Adrenal gland (tissue), 19 donors: ENCODE measurements at places on chromosomes 13 and 19. TPM values are rescaled to one million over a fixed set of nuclear protein-coding genes. Genes with fewer than 3 reads are reported as not detected.

The SYDE1 gene
- polyA plus RNA-seq: 2.5 TPM

The LRFN3 gene
- 8.4 TPM for polyA plus RNA-seq

The ELOF1 gene
- polyA plus RNA-seq: 127 TPM

The IRS2 gene
- polyA plus RNA-seq: 12.8 TPM

The GRWD1 gene
- polyA plus RNA-seq: 15.7 TPM

The JAK3 gene
- 6.9 TPM for polyA plus RNA-seq

The PRSS57 gene
- 0.13 TPM for polyA plus RNA-seq

- DNase-seq: no peak
- peak overlapping the region; percentile 18 for H3K27ac ChIP-seq
- H3K4me3 ChIP-seq: no peak overlapping the region
- no peaks in the 10 kb centered on the region for H3K27me3 ChIP-seq
- H3K36me3 ChIP-seq: no peaks in the 10 kb centered on the region
Observed at GRCh38 chr13:51643105-51643881, 59.0 kb downstream of the WDFY2 start.

DNA sequence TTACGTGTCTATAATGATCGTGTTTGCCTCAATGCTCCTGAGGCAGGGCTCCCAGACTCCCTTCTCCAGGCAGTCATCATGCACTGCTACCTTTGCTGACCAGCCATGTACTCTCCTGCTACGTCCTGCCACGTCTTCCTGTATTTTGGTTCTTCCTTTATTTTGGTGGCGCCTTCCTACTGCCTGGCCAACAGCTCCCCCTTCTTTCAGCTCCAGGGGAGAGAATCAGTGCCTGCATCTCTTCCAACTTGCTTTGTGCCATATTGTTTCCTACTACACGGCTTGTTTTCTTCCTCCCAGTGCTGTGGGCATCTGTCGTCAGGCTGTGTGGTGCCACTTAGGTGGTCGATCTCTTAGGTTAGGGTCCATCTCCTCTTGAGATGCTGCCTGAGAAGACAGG, 96.2 kb downstream of the FGF9 start:
- H3K27me3 ChIP-seq: no peaks in the 10 kb centered on the region
- DNase-seq: no peak
- no peaks in the 10 kb centered on the region for H3K36me3 ChIP-seq
- no peaks in the 10 kb centered on the region for H3K4me1 ChIP-seq

DNA sequence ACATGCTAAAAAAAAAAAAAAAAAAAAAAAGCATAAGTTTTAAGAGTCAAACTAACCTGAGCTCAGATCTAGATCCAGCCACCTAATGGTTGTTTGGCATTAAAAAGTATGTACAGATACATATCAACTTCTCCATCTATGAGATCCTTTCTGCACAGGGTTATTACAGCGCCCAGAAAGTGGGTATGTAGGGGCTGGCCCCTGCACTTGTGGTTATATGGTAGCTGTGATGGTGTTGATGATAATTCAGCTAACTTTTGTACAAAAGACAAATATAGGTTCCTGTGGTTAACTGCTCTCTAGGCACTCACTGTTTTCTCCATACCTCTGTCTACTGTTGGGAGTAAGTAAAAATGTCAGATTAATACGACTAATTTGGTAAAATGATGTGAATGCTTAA, 81.7 kb downstream of the TNFRSF19 start:
- no peak overlapping the region for H3K4me3 ChIP-seq
- H3K4me1 ChIP-seq: no peaks in the 10 kb centered on the region
- no peak for DNase-seq
- H3K27ac ChIP-seq: no peak overlapping the region
- no peaks in the 10 kb centered on the region for H3K27me3 ChIP-seq

GRCh38 chr13:90445179-90445578, 902.3 kb upstream of the MIR17HG start:
- no peaks in the 10 kb centered on the region for H3K4me1 ChIP-seq
- H3K27me3 ChIP-seq: no peaks in the 10 kb centered on the region
- H3K36me3 ChIP-seq: no peaks in the 10 kb centered on the region
- H3K4me3 ChIP-seq: no peak overlapping the region
- peak; percentile 61 for DNase-seq
- no peak overlapping the region for H3K27ac ChIP-seq

DNA sequence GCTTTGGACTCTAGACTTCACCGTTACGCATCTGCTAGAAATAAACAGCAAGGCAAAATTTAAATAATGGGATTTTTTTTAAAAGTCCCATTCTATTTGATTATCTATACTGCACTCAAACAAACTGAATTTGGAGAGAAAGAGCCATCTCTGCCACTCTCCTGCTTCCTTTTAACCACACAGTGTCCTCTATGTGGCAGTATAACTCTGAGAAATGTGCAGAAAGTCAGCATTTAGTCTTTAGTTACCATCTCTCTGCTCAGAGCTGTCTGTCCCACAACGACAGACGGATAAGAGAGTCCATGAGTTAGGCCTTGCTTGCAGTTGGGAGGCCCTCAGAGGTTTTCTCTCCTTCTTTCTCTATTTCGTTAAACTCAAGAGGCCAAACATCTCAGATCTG, 21.2 kb downstream of the CCNA1 start:
- DNase-seq: no peak
- H3K4me1 ChIP-seq: no peaks in the 10 kb centered on the region
- H3K4me3 ChIP-seq: no peak overlapping the region
- no peaks in the 10 kb centered on the region for H3K27me3 ChIP-seq

- H3K4me3 ChIP-seq: no peak overlapping the region
- DNase-seq: no peak
- H3K27ac ChIP-seq: no peak overlapping the region
- H3K36me3 ChIP-seq: no peaks in the 10 kb centered on the region
- H3K4me1 ChIP-seq: no peaks in the 10 kb centered on the region
Observed at GRCh38 chr13:40336228-40337221, 329.9 kb downstream of the FOXO1 start.

DNA sequence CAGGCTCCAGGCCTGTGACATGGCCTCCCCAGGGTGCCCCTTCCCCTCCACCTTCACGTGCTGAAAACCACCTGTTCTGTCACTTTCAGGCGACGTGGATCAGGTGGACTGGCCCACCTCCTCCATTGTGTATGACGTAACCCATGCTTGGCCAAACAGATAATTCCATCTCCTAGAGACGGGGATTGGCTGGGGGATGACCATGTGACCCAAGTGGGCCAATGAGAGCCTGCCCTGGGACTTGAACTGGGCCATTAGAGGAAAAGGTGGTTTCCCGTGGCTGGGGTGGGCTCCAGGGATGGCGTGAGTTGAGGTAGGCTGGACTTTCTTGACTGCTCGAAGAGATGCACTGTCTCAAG, 3.6 kb upstream of the ADAMTSL5 start:
- H3K4me1 ChIP-seq: peaks cover 4% of the 10 kb centered on the region
- H3K4me3 ChIP-seq: no peak overlapping the region
- no peak overlapping the region for H3K27ac ChIP-seq
- DNase-seq: no peak
- H3K27me3 ChIP-seq: peaks cover 22% of the 10 kb centered on the region

DNA sequence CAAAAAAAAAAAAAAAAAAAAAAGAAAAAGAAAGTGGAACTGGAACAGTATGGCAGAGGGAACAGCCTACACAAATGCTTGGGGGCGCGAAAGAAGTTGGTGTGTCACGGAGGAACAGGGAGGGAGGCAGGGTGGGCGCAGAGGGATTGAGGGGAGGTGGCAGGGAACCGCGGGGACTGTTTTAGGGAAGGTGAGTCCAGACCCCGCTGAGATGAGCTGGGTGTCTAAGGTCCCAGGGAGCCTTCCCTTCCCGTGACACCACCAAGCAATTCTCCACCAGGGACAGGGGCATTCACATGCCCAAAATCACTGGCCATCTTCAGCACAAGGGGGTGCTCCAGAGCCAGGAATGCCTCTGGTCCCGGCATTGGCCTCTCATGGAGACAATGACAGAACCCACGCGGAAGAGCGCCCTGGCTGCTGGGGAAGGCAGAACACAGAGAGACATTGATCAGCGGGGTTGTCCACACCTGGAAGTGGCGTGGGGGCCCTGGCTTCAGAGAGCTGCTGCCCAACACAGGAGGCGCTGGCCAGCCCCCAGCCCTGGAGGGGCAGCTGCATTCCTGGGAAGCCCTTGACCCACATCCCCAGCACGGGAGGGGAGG, 6.9 kb downstream of the PEAK3 start:
- peaks cover 24% of the 10 kb centered on the region for H3K36me3 ChIP-seq
- no peak overlapping the region for H3K27ac ChIP-seq
- H3K4me1 ChIP-seq: peaks cover 50% of the 10 kb centered on the region
- peak; percentile 83 for DNase-seq
- H3K27me3 ChIP-seq: no peaks in the 10 kb centered on the region

DNA sequence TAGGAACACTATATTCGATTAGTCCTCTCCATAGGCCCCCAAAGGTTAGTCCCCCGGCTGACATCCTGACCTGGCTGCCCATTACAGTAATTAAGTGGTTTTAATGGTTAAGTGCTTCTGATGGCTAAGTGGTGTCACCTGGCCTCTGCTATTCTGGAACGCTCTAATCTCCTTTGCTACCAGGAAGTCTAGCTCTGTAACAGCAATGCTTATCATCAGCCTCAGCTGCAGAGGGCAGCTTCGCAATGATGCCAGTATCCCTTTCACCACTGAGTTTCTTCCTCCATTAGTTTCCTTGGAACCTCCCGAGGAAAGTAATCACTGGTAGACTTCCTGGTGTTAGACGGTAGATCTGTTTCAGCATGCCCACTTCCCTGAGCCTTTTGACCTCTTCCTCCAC, 8.6 kb upstream of the RNF6 start:
- H3K4me3 ChIP-seq: no peak overlapping the region
- no peak overlapping the region for H3K27ac ChIP-seq
- no peak for DNase-seq
- no peaks in the 10 kb centered on the region for H3K27me3 ChIP-seq

DNA sequence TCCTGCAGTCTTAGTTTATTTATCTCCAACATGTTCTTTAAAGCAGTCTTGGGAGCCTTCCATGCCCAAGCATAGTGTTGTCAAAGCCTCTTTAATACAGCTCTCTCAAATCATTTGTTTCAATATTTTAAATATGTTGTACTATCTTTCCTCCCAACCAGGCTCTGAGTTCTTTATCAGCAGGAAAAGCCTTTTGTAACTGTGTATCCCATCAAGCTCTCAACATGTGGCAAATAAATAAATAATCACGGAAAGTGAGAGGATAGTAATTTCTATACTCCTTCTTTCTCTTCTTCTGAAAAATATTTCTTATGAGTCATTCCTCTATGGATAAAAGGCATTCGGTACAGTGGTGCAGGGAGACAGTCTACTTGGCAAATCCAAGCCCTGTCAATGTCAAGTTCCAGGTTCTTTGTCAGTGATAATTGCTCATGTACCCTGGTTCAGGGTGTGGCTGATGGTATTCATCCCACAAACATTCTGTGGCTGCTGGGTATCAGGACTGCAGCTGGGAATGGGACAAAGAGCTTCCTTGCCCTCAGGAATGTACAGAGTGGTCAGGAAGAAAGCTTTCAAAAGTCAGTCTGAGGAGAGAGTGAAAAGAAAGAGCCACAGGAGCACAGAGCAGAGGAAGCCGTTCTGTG, 384.3 kb downstream of the EFNB2 start:
- H3K27me3 ChIP-seq: no peaks in the 10 kb centered on the region
- H3K36me3 ChIP-seq: no peaks in the 10 kb centered on the region
- no peak overlapping the region for H3K27ac ChIP-seq
- no peak for DNase-seq

GRCh38 chr13:113864273-113864890, 506 bp upstream of the GAS6 start:
- no peaks in the 10 kb centered on the region for H3K36me3 ChIP-seq
- peaks cover 6% of the 10 kb centered on the region for H3K4me1 ChIP-seq
- H3K27me3 ChIP-seq: no peaks in the 10 kb centered on the region

GRCh38 chr13:102203718-102204117, 198.1 kb downstream of the FGF14 start:
- no peak overlapping the region for H3K27ac ChIP-seq
- no peaks in the 10 kb centered on the region for H3K4me1 ChIP-seq
- no peak overlapping the region for H3K4me3 ChIP-seq
- DNase-seq: no peak

GRCh38 chr19:18262144-18262543, 12.1 kb downstream of the IQCN start:
- no peak overlapping the region for H3K4me3 ChIP-seq
- H3K4me1 ChIP-seq: peaks cover 10% of the 10 kb centered on the region
- no peak overlapping the region for H3K27ac ChIP-seq
- no peaks in the 10 kb centered on the region for H3K36me3 ChIP-seq

DNA sequence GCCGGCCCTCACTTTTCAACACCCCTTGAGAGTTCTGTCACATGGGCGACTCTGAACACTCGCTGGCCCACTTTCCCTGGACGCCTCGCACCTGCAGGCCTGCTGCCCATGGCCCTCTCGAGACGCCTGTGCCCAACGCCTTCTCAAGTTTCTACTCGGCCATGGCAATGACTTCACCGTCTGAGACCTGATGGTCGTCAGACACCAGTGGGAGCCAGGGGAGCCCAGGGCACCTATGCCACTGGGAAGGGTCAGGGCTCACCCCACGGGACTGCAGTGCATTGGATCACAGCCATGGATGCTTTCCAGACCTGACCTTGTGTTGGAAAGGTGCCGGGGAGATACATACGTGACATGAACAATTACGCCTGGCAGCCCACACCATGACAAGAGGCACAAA, 60.1 kb downstream of the KLF2 start:
- peaks cover 33% of the 10 kb centered on the region for H3K36me3 ChIP-seq
- no peak for DNase-seq
- H3K27ac ChIP-seq: no peak overlapping the region
- peaks cover 15% of the 10 kb centered on the region for H3K4me1 ChIP-seq
- no peaks in the 10 kb centered on the region for H3K27me3 ChIP-seq
- H3K4me3 ChIP-seq: no peak overlapping the region

DNA sequence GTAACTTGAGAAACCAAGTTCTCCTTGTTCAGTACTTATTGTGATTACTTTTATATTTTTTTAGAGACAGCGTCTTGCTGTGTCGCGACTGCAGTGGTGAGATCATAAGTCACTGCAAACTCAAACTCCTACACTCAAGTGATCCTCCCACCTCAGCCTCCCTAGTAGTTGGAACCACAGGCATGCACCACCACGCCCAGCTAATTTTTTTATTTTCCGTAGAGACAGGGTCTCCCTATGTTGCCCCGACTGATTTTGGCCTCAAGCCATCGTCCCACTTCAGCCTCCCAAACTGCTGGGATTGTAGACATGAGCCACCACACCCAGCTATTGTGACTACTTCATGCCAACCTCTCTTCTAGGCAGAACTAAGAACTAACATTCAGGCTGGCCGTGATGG, 8.3 kb downstream of the C19orf53 start:
- no peak overlapping the region for H3K4me3 ChIP-seq
- H3K27me3 ChIP-seq: no peaks in the 10 kb centered on the region
- no peak for DNase-seq
- H3K36me3 ChIP-seq: peaks cover 18% of the 10 kb centered on the region

GRCh38 chr13:69551193-69551592, 556.4 kb upstream of the ATXN8OS start:
- H3K36me3 ChIP-seq: no peaks in the 10 kb centered on the region
- no peaks in the 10 kb centered on the region for H3K27me3 ChIP-seq
- H3K27ac ChIP-seq: no peak overlapping the region
- H3K4me3 ChIP-seq: no peak overlapping the region
- DNase-seq: no peak
- no peaks in the 10 kb centered on the region for H3K4me1 ChIP-seq

GRCh38 chr19:19532806-19533701, 4.3 kb downstream of the YJEFN3 start:
- no peak for DNase-seq
- peaks cover 4% of the 10 kb centered on the region for H3K27me3 ChIP-seq
- H3K4me3 ChIP-seq: no peak overlapping the region
- H3K27ac ChIP-seq: no peak overlapping the region
- peaks cover 8% of the 10 kb centered on the region for H3K4me1 ChIP-seq
